ENCODE measurements at places on chromosomes 7 and 10.

GRCh38 chr10:125982260-125982948, 86.0 kb downstream of the FANK1 start:
- DNase-seq = peak; percentile 81

DNA sequence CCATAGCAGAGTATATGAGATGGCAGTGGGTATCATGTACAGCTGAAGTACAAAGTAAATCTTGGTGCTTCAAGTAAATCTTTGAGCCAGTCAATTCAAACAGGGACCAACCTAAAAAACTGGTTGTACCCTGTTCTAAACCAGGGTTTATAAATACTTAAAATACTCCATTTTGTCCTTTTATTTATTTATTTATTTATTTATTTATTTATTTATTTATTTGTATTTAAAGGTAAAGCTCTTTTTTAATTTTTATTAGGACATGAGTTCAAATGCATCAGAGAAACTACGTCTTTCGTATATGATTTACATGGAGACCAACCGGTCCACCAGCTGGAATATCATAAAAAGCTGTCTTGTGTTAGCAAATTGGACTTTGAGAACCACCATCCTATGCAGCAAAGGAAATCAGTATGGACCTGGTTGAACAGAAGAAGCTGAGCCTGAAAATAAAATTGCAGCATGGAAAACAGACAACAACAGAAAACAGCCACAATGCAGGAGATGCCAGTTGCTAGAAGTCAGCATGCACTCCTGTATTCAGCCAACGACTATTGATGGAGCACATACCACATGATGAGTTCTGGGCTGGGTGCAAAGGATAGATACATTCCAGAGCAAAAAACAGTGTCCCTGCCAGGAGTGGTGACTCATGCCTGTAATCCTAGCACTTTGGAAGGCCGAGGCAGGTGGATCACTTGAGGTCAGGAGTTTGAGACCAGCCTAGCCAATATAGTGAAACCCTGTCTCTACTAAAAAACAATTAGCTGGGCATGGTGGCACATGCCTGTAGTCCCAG, 60.0 kb downstream of the PLXNA4 start:
- peak; percentile 64 for DNase-seq

DNA sequence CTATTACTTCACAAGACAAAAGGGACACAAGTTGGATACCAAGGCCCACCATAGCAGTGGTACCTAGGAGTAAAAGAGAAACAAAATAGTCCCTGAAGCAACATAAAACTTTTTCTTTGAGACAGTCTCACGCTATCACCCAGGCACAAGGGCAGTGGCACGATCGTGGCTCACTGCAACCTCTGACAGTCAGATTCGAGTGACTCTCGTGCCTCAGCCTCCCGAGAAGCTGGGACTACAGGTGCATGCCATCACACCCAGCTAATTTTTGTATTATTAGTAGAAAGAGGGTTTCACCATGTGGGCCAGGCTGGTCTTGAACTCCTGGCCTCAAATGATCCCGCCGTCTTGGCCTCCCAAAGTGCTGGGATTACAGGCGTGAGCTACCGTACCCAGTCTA, 59.0 kb upstream of the KCNMA1 start:
- DNase-seq = no peak

GRCh38 chr7:28623863-28624262, 211.5 kb downstream of the CREB5 start:
- peak; percentile 14 for DNase-seq

GRCh38 chr10:77422491-77423338, 214.9 kb downstream of the KCNMA1 start:
- DNase-seq = no peak

DNA sequence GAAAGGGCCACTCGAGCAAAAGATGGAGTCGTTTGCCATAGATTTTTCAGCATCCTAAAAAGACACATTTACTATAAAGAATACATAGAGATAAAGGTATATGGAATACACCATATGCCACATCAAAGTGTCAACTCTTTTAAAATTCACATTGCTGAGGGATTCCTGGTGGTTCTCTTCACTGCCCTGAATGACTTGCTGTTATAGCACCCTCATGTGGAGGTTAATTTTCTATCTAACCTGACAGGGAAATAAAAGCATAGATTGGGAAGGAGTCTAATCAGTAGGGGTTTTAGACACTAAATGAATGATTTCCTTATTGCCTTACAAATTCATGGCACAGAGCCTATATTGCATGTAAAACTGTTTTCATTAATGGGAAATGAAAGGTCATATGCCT, 25.9 kb downstream of the DNAH11 start:
- DNase-seq = no peak

GRCh38 chr10:98268694-98269431, 869 bp upstream of the LOXL4 start:
- peak; percentile 21 for DNase-seq

DNA sequence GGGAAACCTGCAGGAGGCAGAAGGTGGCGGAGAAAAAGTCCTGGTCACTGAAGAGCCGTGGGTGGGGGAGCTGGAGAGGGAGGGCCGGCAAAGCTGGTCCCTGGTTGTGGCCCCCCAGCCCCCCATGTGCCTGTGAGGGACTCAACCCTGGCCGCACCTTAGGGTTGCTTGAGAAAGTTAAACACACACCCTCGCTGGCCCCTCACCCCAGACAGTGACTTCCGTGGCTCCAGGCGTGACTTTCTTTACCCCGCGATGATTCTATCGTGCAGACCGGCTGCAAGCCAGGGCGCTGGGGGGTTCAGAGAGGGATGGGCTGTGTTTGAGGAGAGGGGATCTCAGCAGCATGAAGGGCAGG, 447.6 kb upstream of the FOXK1 start:
- DNase-seq = no peak

- no peak for DNase-seq
Observed at GRCh38 chr10:43952760-43953159, 304.1 kb upstream of the ZNF32 start.

GRCh38 chr10:119301397-119301796, 94.0 kb downstream of the GRK5 start:
- DNase-seq = no peak

DNA sequence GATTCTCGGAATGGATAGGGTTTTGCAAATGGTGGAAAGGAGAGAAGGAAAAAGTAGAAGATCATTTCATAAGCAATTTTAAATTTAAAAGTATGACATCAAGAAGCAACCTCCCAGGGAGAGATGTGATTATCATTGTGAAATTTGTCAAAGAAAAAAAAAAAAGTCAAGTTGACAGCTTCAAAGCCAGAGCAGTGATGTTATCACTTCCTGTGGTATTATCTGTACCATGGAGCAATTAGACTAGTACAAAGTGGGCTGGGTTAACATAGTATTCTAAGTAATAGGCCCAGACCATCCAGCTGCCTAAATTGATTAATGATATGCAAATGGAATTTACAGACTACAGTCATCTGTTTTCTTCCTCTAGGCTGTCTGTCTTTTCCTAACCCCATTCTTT, 84.0 kb upstream of the NPY start:
- DNase-seq = no peak

GRCh38 chr7:102407910-102408309, 11.7 kb downstream of the PRKRIP1 start:
- no peak for DNase-seq

GRCh38 chr7:30934225-30934624, 22.6 kb downstream of the AQP1 start:
- no peak for DNase-seq

DNA sequence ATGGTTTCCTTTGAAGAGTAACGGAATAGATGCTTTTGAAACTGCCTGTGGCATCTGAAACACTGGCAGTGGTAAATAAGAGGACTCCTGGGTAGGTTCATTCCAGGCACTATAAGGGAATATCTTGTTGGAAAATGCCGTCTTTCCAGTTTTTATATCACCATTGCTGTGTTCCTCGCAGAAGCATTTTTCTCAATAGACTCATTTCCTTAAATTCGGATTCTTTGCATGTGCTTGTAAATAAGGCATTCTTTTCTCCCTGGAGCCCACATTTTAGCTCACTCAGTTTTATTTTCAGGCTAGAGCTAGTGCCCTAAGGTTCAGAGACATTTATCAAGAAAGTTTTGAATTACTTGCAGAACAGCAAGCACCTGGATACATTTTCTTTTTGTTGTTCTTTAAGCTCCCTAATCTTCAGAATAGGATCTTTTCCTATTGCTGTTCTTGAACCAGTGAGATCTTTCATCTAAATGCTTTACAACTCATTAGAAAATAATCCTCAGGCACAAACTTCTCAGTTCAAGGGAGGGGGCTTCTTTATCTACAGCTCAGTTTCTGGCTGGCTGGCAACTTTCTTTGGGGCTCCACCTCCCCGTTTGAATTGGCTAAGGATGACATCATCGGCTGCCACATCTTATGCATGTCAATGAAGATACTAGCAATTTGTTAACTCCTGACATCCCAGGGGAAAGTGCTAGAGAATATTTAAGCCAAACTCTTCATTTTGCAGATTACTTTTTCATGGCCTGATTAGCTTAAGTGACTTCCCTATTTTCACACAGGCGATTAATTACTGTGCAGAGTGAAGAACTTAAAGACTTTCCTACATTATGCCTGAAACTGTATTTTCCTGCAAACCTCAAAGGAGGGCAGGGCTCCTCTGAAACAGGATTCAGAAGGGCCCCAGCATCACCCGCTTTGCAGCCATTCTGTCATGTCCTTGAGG, 133.7 kb upstream of the RSU1 start:
- peak; percentile 61 for DNase-seq

- no peak for DNase-seq
Observed at GRCh38 chr10:12924911-12925310, 76.6 kb downstream of the CCDC3 start.

DNA sequence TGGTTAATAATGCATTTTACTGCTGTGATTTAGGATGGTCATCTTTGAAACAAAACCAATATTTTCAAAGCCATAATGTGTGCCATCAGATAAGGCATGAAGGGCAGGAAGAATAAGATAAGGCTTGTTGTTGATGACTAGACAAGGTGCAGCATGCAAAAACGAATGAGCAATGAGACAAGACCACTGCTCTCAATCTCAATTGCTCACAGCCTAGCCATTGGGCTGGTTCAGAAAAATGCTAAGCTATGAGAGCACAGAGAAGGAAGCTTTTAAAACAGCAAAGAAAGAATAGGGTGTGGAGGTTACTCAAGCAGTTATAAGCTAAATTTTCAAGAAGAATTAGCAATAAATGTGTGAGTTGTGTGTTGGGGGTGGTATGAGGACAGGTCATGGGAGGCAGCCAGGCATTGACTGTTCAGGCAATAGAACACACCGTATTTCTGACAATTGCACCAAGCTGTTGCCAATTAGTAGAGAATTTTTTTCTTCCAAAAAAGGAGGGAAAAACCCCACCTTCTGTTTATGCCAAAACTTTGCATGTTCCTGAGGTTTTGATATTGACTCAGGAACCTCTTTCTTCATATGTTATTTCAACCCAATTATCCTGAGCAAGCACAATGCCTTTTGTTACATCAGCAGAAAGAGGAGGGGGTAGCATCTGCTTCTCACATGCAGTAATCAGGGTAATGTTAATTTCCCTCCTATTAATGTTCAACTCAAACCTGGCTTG, 276.5 kb downstream of the HDAC9 start:
- peak; percentile 88 for DNase-seq

DNA sequence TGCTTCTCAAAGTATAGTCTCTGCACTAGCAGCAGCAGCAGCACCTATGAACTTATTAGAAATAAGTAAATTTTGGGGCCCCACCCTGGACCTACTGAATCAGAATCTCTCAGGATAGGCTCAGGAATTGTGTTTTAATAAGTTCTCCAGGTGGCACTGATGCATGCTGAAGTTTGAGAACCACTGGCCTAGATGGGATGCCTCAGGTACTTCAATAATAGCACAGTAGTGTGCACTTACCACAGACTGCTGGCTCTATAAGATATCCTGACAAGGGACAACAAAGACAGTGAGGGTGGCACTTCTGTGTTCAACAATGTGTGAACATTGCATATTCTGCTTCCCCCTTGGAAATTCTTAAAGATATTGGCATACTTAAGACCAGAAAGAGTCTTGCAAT, 64.7 kb upstream of the HABP2 start:
- no peak for DNase-seq

DNA sequence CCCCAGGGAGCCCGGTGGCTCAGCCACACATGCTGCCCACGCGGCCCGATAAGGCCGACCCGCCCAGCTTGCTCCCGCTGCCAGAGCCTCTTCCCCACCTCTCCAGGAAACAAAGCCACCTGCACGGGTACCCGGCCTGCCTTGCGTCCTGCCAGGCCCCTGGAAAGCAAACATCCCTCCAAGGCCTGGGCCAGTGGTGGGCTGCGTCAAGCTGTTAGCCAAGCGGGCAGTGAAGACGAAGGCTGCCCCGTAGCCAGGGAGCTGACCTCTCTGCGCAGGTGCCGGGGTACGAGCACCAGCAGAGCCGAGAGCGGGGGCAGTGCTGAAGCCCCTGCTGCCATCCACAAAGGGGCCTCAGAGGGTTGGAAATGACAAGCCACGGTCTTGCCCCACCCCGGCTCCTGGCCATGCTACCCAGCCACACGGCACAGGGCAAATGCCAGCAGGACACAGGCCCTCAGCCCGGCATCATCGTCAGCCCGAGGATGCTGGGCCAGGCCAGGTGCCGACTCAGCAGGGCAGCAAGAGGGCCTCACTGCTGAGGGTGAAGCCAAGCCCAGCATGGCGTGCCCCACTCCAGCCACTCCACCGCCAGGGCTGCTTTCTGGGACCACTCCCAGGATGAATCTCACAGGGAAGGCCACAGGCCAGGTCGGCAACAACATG, 140.0 kb downstream of the PTPRN2 start:
- DNase-seq = no peak

- no peak for DNase-seq
Observed at GRCh38 chr7:151012031-151012692, 12.1 kb downstream of the ATG9B start.

GRCh38 chr10:299969-300368, 164.7 kb downstream of the ZMYND11 start:
- DNase-seq = no peak

GRCh38 chr7:114502454-114503254, 88.0 kb downstream of the FOXP2 start:
- peak; percentile 31 for DNase-seq

GRCh38 chr7:28389504-28390395, 22.6 kb upstream of the CREB5 start:
- DNase-seq = peak; percentile 79

DNA sequence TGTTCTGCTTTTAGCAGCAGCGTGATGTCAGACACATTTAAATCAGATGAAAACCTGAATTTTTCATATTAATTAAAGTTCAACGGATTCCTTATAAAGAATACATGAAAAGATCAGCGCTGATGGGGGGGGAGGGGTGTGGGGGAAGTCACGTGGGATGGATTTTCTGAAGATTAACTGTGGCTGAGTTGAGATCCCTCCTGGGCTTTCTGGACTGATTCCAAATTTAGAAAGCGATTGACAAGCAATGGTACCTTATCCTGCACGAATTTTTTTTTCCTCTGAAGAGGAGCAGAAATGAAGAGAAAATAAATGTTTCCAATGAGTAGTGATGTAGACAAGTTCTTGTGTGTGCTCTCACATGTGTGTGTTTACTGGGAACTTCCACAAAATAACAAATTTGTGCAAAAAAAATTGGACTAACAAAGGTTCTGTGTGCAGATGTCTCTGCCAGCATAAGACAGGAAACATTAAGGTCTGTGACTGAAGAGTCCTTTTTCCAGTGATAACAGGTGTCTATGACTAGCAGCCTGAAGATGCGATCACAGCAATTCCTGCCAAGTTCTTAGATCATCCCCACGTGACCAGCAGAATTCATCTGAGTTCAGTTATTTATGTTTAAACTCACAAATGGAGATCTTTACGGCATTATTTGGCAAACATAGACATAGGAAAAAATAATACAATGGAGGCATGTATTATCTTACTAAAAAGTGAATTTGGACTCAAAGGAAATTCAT, 585.2 kb upstream of the CELF2 start:
- peak; percentile 48 for DNase-seq

- DNase-seq = no peak
Observed at GRCh38 chr10:24569330-24569796, 154.3 kb downstream of the ARHGAP21 start.
